ENCODE measurements at places on chromosomes 3 and 15.

GRCh38 chr3:41598402-41599126 is 363.3 kb downstream of the ULK4 start:
- DNase-seq, result no peak

- no peak for DNase-seq
Observed at GRCh38 chr3:192244591-192244990, 482.8 kb downstream of the FGF12 start.

GRCh38 chr3:27542476-27542875 is 58.3 kb upstream of the SLC4A7 start:
- DNase-seq, result no peak

GRCh38 chr3:55283441-55283925 is 203.6 kb downstream of the WNT5A start:
- no peak for DNase-seq

- DNase-seq, result no peak
Observed at GRCh38 chr3:170637306-170637705, 51.4 kb upstream of the SLC7A14 start.

DNA sequence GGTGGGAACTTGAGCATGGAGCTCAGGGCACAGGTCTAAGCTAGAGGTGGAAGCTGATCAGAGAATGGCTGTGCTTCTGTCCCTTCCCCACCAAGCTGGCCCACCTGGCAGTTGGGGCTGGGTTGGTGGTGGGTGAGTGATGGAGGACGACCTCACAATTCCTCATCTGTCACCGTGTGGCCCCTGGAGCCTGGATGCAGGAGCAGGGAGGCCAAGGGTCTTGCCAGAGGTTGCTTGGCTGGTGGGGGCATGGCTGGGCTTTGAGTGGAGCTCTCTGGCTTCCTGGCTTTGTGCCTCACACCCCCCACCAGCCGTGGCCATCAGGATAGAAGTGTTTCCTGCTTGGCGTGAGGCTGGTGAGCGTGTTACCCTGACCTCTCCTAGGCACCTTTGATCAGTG is 36.0 kb downstream of the FBLN2 start:
- no peak for DNase-seq
